Midbrain (tissue), 1 donor: ENCODE measurements at places on chromosomes 1 and 21.

- no peak for DNase-seq
These were observed 350.9 kb downstream of the S1PR1 start for GRCh38 chr1:101587741-101588140.

- DNase-seq = peak; percentile 23
These were observed 2.2 kb downstream of the NRIP1 start for GRCh38 chr21:15062606-15062965.

- no peak for DNase-seq
These were observed 35.9 kb upstream of the PTGFRN start for GRCh38 chr1:116873680-116874271.

DNA sequence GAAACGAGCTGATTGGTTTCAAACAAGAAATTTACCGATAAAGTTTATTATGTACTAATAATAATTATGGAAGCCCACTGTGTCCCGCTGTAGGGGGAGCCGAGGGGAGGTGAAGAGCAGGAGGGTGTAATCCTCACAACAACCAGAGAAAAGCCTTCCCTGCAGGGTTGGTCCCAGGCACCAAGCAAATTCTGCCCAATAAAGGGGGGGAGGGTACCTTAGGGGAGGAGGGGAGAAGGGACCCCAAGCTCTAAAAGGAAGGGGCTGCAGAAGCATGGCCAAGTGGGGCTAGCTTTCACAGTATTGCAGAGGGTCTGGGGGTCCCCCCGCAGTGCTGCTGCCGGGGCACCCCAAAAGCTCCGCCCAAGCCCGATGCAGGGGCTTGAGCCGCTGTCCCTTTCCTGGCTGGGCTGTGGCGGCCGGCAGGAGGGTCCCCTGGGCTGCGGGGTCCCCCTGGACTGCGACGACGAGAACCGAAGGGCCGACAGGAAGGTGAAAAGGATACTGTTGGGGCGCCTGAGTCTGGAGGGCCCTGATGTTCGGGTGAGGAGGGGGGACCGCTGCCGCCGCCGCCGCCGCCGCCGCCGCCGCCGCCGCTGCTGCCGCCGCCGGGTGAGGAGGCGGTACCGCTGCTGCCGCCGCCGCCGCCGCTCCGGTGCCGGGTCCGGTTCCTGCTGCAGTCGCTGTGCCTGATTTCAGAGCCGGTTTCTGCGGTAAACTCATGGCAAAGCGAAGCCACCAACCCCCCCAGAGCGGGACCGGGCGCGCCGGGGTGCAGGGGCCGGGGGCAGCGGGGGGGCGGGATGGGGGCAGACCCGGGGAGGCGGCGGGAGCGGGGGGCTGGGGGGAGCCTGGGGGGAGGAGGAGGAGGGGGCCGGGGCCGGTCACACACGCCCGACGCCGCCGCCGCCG is 771 bp downstream of the EIF4G3 start:
- peak; percentile 37 for DNase-seq

DNA sequence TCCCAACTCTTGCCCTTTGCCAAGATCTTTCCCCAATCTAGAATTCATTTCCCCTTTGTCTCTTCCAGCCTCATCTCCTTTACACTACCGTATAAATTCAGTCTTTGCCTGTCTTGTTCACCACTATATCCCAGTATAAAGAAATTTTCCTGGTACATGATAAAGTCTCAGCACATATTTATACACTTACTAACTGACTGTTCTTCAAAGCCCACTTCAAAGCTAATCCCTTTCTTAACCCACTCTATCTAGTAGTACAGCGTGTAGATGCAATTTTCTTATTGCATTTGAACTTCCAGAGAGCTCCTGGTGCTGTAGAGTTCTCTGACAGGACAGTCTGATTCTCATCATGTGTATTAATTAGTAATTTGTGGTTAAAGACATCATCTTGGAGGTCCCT is 78.1 kb downstream of the LRRC53 start:
- DNase-seq = no peak

GRCh38 chr1:181135815-181136737 is 47.6 kb downstream of the IER5 start:
- DNase-seq = peak; percentile 9

DNA sequence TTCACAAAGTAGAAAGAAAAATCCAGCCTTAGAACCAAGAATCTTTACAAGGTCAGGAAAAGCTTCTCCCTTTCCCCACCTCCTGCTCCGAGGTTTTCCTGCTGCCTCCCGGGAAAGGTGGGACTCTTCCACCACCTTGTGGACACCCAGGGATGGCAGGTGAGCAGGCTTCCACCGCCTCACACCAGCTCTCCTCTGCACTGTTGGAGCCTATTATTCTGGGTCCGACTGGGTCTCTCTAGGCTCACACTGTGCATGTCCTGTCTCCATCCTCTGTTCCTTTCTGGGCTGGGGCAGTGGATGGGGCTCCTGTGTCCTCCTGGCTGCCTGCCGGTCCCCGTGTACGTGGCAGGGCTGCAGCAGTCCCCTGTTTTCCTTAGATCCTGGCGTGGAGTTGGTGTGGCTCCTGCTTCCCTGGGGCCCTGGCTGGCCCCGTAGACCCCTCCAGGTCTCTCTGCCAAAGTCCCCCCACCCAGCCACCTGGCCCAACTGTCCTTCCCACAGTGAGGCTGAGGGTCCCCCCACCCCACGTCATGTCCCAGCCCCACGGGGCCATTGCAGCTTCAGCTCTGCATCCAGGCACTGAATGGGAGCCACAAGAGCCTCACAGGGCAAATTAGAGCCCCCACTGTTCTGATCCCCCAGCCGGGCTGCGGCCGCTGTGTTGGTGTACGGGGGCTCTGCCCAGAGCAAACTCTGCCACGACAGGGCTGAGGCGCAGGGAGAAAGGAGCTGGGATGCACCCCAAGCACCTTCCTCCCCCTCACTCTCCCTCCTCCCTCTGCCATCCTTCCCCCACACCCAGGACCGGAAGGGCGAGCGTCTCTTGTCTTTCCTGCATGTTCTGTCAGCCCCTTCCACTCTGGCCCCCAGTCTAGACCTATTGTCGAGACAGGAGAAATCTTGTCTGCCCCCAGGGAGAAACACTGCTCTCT is 3.3 kb upstream of the SLC45A1 start:
- DNase-seq = peak; percentile 68

DNA sequence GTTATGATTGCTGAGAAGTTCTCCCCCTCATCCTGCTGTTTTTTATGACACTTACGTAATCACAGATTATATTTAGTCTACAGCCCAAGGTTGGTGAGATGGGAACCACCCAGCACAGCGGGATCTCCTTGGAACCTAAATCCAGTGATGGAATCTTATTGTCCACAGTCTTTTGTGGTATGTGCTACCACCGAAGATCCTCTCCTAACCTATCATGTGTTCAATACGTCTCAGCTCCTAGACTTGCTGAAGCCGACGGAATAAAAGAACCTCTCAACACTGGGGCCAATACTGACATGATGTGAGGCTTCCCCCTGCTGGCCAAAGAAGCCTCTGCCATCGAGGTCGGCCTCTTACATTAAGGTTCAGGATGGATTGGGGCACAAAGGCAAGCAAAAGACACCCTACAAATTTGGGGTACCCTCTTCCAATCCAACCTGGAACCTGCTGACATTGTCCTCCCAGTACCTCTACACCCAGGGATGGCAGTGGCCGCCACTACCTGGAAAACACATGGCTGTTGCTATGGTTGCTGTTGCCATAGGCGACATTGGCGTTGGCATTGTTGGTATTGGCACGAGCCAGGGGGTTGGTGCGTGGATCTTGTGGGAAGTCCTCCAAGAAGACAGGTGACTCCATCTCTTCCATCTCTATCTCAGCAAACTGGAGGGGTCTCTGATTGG is 19.4 kb upstream of the KIF21B start:
- peak; percentile 86 for DNase-seq

GRCh38 chr1:84985365-84985764 is 11.5 kb downstream of the MCOLN2 start:
- DNase-seq = no peak

DNA sequence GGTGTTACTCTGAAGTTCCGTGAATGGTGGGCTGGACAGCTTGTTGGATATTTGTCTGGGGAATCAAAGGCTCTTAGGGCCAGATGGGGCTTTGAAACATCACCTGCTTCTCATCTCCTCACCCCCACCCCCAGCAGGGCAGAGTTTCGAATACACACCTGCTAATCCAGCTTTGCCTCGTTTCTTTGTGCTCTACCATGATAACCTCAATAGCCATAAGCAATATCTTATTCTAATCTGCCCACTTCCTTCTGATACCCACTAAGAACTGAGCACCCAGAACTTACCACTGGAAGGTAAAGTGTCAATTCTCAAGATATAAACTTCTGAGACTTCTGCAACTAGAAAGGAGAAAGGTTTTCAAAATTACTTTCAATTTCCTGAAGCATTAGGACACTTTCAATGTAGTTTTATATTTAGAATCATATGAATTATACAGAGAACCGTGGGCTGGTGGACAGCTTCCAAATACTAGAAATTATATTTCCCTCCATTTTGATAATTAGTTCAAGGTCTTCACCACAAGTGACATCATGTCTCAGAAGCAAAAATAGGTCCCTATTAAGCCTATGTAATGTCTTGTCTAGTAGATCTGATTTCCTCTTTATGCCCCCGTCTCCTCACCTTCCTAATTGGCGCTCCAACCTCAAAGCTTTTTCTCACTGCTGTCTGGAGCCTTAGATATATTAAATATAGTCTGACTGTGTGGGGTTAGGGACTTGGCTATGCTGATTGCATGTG is 64.4 kb upstream of the NEK2 start:
- no peak for DNase-seq

- DNase-seq = no peak
These were observed 193.1 kb upstream of the DAB1 start for GRCh38 chr1:57616921-57617320.

DNA sequence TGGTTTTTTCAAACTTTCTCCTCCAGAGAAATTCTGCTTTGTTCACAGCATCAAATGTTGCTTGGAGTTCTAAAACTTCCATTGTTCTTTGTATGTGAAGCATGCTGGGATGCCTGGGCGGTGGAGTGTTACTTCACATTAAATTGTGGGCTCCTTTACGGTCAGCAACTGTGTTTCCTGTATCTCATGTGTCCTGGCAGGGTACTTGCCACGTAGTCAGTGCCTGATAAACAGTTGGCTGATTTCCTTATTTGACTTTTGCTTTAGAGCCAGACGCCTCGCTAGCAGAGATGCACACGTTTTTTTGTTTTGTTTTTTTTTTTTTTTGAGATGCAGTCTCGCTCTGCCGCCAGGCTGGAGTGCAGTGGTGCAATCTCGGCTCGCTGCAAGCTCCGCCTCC is 96.7 kb downstream of the UCK2 start:
- DNase-seq = no peak

DNA sequence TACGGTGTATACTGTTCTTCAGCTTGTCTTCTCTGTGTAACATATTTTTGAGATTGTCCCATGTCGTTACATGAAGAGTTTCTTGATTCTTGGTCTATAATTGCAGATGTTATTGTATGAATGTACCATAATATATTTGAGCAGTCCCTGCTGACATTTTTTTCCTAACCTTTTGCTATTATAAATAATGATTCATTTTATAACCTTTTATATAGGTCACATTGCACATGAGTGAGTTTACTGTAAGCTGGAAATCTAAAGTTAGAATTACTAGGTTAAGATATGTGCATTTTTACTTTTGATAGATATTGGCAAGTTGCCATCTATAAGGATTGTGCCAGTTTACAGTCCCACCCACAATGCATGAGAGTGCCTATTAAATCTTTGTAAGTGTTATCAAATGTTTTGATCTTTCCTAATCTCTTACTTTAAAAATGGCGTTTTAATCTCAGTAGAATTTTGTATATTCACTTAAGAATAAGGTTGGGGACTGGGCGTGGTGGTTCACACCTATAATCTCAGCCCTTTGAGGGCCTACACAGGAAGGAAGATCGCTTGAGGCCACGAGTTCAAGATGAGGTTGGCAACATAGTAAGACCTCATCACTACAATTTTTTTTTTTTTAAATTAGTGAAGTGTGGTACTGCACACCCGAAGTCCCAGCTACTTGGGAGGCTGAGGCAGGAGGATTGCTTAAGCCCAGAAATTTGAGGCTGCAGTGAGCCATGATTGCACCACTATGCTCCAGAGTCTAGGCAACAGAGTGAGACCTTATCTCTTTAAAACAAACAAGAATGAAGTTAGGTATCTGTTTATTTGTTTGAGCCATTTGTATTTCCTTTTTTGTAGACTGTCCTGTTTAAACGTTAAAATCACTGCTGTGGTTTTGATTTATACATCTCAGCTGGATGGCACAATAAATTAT is 36.5 kb downstream of the ZMYM1 start:
- DNase-seq = no peak

- no peak for DNase-seq
These were observed 21.5 kb downstream of the DHX9 start for GRCh38 chr1:182860658-182861057.

- DNase-seq = no peak
These were observed 29.4 kb upstream of the PRRC2C start for GRCh38 chr1:171455967-171456366.

GRCh38 chr1:112836642-112837041 is 119.4 kb downstream of the SLC16A1 start:
- no peak for DNase-seq

DNA sequence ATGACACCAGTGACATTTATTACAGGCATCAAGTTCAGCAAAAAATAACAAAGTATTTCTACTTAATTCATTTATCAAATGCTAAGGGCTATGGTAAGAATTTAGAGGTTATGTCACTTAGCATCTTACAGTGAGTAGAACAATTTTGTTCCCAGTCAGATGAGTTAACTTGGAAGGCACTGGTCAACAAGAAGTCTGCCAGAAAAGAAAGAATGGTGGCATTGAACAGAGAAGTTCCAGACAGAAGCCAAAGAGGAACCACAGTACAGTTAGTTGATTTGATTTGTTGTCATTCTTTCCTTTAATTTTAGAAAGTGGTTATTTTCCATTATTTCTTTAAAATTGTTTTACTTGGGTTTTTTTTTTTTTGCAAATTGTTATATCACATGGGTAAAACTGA is 232.2 kb upstream of the PKN2 start:
- peak; percentile 62 for DNase-seq

DNA sequence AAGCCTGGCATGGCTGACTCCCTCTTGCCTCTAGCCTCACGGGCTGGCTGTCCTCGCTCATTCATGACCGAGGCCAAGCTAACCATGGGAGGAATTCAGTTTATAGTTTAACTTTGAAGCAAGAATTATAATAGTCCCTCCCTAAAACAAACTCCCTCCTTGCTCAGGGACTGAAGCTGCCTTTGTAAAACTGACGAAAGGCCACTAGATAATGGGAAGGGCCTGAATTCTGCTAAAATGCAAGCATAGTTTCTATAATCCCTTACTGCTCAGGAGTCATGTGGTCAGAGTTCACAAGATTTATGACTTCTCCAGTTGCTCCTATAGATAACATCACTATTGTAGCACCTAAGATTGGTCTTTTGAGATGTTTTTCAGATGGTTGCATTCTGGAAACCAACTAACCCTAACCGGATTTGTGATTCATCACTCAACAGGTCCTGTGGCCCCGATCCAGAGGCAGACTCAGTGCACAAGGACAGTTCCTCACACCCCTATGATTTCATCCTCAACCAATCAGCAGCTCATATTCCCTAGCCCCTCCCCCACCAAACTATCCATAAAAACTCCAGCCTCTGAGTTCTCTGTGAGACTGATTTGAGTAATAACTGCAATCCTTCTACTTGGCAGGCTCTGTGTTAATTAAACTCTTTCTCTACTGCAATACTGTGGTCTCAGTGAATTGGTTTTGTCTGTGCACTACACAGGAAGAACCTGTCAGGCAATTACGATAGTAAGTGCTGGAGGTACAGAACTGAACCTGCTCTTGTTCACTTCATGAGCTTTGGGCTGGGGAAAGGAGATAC is 26.4 kb downstream of the HHIPL2 start:
- no peak for DNase-seq
